Skin of body (tissue), 3 donors: ENCODE measurements at places on chromosomes 3 and 15. TPM values are rescaled to one million over a fixed set of nuclear protein-coding genes. Genes with fewer than 3 reads are reported as not detected.

PPP1R14D gene
- total RNA-seq, result not detected

- DNase-seq, result no peak
These were observed 134.8 kb upstream of the MB21D2 start for GRCh38 chr3:193052354-193053045.

GRCh38 chr3:129445471-129445870 lies 5.4 kb downstream of the IFT122 start:
- DNase-seq, result no peak

GRCh38 chr3:184685646-184686045 lies 26.2 kb downstream of the MAGEF1 start:
- DNase-seq, result peak; percentile 58

DNA sequence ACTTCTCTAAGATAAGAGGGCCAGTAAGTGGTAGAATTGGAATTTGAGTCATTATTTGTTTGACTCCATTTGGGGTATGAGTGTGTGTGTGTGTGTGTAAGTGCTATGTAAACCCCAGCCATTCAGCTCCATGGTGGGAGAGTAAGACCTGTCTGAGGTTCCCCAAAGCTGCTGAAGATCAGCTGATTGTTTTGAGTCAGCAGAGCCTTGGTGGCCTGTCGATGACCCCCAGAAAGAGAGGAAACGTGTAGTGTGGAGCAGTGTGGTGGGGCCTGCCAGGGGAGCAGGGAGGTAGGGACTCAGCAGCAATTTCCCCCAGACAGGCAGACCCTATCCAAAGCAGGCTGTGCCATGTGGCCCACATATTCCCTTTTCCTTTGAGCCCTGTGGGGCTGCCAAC lies 5.3 kb downstream of the DVL3 start:
- no peak for DNase-seq

DNA sequence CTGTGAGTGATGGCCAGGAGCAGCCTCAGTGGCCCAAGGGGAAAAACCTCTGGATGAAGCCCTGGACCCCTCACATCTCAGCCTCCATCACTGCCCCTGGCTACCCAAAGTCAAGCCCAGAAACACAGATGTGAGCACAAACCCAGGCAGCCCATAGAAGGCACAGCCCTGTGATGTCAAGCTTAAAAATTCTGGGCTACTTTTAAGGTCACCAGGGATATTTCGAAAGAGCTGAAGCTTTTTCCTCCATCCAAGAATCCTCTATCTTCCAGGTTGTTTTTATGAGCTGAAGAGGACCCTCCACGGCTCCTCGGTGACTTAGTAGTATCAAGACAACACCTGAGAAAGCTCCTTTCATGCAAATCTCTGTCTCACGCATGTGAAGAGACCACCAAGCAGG lies 11.5 kb downstream of the LIPC start:
- DNase-seq, result no peak

DNA sequence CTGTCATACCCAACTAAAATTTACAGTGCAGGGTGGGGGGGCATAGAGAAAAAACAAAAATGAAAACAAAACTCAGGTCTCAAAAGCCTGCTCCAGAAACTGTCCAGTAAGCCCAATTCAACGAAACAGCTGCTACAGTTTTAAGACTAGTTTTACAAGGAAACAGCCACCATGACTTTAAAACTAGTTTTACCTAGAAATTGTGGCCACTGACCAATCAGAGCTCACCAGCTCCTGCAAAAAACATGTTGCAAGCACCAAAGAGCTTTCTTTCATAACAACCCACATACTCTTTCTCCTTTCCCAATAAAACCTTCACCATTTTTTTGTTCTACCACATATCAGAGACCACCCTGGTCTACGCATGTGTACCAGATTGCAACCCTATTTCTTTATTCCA lies 7.3 kb upstream of the CFAP91 start:
- no peak for DNase-seq

DNA sequence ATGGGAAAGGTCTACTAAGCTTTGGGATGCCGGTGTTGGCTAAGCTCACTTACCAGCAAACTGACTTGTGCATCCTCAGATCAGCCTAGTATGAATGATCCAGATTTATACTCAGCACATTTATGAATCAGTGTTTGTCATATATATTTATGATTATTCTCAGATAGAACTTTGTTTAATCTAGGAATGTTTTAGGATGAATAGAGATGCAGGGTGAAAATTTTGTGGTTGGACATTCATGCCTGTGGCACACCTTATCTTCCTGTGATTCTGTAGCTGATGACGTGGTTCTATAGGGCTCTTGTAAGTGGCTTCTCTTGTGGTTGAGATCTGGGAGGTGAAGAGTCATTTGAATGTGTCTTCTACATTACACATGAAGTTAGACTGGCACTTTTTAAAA lies 11.4 kb downstream of the CDIN1 start:
- no peak for DNase-seq

DNA sequence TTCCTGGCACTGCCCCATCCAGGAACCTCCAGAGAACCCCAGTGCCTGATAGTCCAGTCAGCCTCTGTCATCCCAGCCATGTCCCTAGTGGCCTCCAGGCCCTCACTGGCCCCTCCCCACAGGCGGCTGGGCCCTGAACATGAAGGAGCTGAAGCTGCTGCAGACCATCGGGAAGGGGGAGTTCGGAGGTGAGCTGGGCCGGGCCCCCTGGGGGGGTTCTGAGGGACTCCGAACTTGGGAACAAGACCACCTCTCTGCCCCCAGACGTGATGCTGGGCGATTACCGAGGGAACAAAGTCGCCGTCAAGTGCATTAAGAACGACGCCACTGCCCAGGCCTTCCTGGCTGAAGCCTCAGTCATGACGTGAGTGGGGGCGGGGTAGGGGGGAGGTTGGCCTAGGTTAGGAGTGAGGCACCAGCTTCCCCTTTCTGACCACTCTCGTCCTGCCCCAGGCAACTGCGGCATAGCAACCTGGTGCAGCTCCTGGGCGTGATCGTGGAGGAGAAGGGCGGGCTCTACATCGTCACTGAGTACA lies 12.0 kb upstream of the LMAN1L start:
- DNase-seq, result no peak

ADCY5 gene
- 4.0 TPM for total RNA-seq

ROPN1 gene
- total RNA-seq, result 0.69 TPM

- no peak for DNase-seq
These were observed 1.4 kb downstream of the AAGAB start for GRCh38 chr15:67253101-67253500.

SEMA6D gene
- 13.9 TPM for total RNA-seq

DNA sequence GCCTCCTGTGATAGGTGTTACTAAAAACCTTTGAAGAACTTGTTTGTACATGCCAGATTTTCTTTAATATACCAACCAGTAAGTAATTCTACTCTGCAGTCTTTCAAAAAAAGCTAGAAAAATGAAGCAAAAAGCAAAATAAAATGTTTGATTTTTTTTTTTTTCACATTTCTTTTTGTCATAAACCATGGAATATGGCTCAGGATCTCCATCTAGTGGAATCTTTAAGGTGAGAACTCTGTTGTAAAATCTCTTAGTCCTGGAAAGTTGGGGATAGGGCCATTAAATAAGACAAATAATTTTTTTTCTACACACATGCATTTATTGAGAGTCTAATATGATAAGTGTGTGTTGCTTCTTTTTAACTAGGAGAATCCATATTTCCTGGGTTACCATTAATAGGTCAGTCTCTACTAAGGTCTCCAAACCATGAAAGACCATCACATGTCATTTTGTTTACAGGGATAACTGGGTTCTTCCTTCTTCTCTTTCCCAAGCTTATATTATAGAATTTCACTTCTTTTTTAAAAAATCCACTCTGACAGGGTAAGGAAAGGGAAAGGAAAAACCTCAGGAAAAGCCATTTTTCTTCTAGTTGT lies 84.6 kb downstream of the SLC9A9 start:
- DNase-seq, result peak; percentile 8

- DNase-seq, result no peak
These were observed 123.2 kb upstream of the GOLGA8J start for GRCh38 chr15:29959384-29960137.

GRCh38 chr3:8959668-8960067 lies 3.6 kb downstream of the RAD18 start:
- no peak for DNase-seq

RNF111 gene
- 26.5 TPM for total RNA-seq

DNA sequence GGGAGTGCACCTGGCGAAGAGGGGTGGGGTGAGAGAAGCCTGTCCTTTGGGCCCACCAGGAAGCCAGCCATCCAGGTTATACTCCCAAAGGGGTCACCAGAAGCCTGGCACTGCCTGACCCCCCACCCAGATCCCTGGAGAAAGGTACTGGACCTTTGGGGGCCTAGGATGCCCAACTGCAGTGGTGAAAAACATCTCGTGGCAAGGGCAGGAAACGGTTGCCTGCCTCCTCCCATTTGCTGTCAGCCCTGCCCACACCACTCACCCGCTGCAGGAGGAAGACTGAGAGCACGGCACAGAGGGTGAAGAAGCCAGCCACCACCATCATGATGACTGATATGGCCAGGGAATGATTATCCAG lies 2.2 kb upstream of the ULK3 start:
- no peak for DNase-seq

CISH gene
- total RNA-seq, result 10.0 TPM

GRCh38 chr3:100891827-100892226 lies 101.4 kb downstream of the ABI3BP start:
- DNase-seq, result no peak

DNA sequence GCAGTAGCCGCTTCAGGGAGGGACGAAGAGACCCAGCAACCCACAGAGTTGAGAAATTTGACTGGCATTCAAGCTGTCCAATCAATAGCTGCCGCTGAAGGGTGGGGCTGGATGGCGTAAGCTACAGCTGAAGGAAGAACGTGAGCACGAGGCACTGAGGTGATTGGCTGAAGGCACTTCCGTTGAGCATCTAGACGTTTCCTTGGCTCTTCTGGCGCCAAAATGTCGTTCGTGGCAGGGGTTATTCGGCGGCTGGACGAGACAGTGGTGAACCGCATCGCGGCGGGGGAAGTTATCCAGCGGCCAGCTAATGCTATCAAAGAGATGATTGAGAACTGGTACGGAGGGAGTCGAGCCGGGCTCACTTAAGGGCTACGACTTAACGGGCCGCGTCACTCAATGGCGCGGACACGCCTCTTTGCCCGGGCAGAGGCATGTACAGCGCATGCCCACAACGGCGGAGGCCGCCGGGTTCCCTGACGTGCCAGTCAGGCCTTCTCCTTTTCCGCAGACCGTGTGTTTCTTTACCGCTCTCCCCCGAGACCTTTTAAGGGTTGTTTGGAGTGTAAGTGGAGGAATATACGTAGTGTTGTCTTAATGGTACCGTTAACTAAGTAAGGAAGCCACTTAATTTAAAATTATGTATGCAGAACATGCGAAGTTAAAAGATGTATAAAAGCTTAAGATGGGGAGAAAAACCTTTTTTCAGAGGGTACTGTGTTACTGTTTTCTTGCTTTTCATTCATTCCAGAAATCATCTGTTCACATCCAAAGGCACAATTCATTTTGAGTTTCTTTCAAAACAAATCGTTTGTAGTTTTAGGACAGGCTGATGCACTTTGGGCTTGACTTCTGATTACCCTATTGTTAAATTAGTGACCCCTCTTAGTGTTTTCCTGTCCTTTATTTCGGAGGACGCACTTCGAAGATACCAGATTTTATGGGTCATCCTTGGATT lies at the start of gene MLH1:
TSS of gene MLH1 (plus strand) at position 193 of the 958 bp plus-strand sequence. CDS start at position 223, 30 bp downstream.
- DNase-seq, result no peak

DNA sequence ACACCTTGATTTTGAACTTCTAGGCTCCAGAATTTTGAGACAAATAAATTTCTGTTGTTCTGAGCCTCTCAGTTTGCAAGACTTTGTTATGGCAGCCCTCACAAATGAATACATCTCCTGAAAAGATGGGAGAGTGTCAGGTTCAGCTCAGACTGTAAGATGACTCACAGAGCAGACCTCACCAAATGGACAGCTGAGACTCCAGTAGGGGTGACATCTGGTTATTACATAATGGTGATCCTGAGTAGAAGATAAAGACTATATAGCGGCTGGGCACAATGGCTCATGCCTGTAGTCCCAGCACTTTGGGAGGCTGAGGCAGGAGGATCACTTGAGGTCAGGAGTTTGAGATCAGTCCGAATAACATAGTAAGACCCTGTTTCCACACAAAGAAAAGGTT lies 26.2 kb upstream of the MTMR14 start:
- DNase-seq, result no peak

RAD51 gene
- total RNA-seq, result 3.7 TPM

DNA sequence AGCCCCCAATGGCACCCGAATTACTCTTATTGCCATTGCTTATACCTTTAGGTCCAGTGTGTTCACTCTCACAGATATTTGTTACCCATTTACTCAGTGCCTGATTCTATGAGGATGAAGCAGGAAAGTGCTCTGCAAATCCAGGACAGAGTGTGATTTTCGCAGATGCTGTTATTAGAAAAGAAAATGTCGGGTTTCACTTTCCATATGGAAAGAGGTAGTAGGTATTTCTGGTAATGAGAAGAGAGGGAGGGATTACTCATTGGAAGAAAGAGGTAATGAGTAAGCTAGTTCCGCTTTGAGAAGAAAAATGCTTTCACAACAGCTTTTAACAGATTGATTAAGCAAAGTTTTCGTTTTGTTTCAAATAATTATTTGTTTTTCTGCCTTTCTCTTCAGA lies 336.3 kb upstream of the CFAP20DC start:
- DNase-seq, result no peak

DNA sequence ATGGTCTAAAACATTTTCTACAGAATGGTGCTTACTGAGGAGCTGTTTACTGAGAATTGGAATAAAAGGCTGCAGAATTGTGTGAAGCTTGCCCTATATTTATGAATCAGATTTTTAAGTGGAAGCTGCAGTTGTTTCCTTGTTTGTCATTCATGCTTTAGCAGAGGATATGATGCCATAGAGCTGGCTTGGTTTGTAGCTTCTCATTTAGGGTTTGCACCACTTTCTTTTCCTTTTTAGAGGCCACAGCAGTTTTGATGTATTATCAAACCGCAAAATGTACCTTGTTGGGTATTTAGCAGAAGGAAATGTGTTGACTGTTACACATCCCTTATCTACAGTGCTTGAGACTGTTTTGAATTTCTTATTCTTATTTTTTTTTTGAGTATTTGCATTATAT lies 66.2 kb downstream of the RASA2 start:
- no peak for DNase-seq

- DNase-seq, result peak; percentile 10
These were observed 841 bp downstream of the POGLUT1 start for GRCh38 chr3:119469418-119470189.

GRCh38 chr3:12643724-12644123 lies 20.2 kb downstream of the RAF1 start:
- DNase-seq, result no peak

- no peak for DNase-seq
These were observed 60.8 kb downstream of the TFDP2 start for GRCh38 chr3:142088522-142088921.

GRCh38 chr15:40229956-40230355 lies 8.9 kb upstream of the PAK6 start:
- no peak for DNase-seq

COL7A1 gene
- 71.4 TPM for total RNA-seq
